ENCODE measurements at places on chromosomes 2 and 18.

DNA sequence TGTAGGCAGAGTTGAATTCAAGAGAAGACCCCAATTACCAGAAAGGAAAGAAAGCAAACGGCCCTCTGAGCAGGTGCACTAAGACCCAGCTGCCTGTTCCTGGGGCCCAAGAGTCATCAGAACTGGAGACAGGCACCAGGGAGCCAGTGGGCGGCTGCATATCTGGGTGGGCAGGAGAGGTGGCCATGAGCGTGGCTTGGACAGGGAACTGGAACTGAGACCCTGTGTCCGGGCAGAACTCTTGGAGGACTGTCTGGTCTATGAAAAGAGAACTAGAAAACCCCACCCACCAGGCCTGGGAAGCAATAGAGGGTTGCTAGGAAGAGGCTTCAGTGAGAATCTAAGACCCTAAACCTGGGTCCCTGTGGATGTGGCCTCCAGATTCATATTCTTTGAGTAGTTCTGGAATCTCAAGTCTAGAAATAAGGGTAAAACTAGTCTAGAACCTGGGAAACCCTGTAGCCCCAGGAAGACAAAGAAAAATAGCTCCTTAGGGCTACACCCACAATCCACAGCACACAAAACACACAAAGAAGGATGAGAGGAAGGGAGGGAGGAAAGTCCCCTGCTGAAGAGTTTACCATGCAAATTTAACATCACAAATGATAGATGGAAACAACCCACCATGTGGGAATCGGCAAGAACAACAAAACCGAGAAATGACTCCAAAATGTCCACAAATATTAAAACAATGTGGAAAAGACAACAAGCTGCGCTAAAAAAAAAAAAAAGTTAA lies 147.0 kb downstream of the HDAC4 start:
- no peak for DNase-seq

DNA sequence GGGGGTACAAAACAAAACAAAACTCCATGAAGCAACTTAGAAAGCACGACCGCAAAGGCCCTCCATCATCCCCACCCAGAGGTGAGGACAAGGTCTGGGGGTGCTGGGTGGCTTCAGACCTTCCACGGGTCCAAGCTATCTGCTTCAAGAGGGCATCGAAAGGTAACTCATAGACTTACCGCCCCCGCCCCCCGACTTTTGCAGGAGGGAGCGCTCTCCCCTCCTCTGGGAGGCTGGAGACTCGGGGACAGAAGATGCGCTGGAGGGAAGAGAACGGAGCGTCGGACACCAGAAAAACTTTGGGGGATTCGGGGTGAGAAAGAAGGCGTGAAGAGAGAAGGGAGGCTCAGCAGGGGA lies 300 bp upstream of the STON1 start:
- DNase-seq, result peak; percentile 41

DNA sequence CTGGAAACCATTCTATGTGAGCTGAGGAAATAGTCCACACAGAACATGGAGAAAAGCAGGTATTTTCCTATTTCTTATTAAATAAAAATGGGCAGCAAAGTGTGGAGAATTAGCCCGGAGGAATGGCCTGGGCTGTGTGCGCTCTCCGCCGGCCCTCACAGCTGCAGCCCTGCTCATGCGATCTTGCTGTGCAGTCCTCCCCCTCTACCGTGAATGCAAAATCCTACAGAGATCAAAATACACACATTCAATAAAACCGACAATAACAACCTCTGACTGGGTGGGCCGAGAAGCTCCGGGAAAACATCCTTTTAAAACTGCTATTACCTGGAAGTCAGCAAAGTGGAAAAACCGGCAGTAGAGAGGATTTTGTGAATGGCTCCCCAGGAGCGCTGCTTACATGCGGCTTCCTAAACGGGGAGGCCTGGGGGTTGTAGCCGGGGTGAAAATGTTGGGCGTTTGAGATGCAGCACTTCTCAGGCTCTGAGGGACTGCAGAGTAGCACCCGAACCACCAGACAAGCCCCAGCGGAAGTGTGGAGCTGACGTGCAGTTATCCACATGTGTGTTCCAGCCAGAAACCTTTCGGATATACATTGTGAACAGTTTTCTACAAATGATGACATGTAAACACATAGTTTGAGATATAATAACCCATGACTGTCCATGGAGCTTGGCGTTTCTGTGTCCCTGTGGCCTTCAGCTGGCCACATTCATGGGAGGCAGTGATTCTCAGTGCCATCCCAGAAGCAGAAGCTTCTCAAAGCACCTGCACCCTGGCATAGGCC lies 94.2 kb upstream of the ALKAL2 start:
- DNase-seq, result no peak

DNA sequence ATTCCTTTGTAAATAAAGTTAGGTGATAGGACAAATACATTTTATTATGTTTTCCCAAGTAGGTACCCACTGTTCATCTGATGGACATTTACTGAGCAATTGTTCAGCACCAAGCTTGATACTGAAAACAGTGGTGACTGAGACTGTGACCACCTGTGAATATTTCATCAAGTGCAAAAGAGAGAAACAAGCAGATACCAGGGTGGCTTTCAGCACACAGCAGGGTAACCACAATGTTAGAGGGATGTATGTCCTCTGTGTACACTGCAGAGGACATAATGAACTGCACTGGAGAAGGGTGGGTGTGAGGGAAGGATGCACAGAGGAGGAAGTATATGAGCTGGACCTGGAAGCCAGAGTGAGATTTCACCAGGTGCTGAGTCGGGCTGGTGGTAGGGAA lies 411.8 kb downstream of the RAD51AP2 start:
- no peak for DNase-seq

DNA sequence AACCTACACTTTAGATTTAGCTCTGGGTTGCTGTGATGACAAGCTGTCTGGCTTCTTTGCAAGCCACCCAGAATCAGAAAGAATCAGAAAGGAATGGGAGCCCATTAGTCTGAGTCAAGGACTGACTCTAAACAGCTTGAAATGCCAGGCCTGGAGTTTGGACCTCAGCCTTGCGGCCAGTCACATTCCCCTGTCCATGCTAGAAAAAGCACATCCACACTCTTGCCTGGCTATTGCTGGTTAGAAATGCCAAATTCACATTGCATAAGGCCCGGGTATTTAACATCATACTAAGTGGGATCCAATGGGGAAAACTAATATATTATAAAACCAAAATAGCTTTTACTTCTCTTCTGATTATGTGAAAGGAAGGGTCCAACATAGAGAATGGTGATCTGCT lies 756.8 kb upstream of the KLHL29 start:
- no peak for DNase-seq

GRCh38 chr2:159564081-159564480 lies 52.3 kb downstream of the BAZ2B start:
- no peak for DNase-seq

DNA sequence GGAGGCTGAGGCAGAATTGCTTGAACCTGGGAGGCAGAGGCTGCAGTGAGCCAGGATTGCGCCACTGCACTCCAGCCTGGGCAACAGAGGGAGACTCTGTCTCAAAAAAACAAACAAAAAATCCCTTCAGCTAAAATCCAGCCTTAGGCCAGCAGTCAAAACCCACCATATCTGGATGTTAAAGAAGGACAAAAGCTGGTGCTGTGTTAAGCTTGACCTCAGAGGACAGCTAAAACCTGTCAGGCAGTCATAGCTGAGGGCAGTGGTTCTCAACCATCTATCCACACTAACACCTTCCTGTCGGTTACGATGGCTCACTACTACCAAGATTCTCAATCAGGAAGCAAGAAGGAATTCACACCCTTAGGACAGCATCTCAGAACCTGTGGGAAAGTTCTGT lies 9.6 kb downstream of the PTRHD1 start:
- DNase-seq, result no peak

- DNase-seq, result peak; percentile 52
Observed at GRCh38 chr18:31942291-31942998, 483 bp downstream of the TRAPPC8 start.
